Uterus (tissue), 4 donors: ENCODE measurements at places on chromosomes 2 and 18. TPM values are rescaled to one million over a fixed set of nuclear protein-coding genes. Genes with fewer than 3 reads are reported as not detected.

The SP100 gene
- total RNA-seq = 65.9 TPM

GRCh38 chr2:105756435-105756834 is 11.7 kb downstream of the NCK2 start:
- H3K27me3 ChIP-seq = no peaks in the 10 kb centered on the region
- no peak overlapping the region for H3K4me3 ChIP-seq
- H3K36me3 ChIP-seq = no peaks in the 10 kb centered on the region
- H3K27ac ChIP-seq = no peak overlapping the region
- DNase-seq = no peak
- no peaks in the 10 kb centered on the region for H3K4me1 ChIP-seq

The GRB14 gene
- not detected for total RNA-seq

DNA sequence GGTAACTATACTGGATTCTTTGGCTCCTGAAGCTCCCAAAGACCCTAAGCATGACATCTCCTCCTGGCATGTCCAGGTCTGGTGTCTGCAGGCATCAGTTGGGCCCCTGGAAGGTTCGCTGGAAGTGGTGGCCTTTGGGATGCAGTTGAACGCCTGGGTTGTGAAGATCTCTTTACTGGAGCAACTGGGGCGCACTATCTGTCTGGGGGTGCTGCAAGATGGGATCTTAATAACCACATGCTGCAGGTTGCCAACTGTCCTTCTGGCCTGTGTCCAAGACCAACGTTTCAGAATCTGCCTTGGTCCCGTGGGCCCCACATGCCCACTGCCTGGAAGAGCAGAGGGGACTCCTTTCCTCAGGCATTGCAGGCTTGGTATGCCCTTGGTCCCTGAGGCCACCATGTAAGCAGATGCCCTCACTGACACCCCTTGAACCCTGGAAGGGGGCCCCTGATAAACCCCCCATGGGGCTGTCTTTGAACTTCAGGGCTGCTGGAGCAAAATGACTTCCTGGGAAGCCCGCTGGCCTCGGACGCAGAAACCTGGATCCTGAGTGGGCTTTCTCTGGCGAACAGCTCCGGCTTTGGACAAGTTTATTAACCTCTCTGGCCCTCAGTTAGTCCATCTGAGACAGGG is 101.9 kb downstream of the TWIST2 start:
- DNase-seq = peak; percentile 14
- H3K4me3 ChIP-seq = no peak overlapping the region
- H3K27ac ChIP-seq = no peak overlapping the region
- H3K4me1 ChIP-seq = no peaks in the 10 kb centered on the region
- no peaks in the 10 kb centered on the region for H3K36me3 ChIP-seq

GRCh38 chr2:157055660-157056199 is 201.8 kb upstream of the GALNT5 start:
- H3K36me3 ChIP-seq = no peaks in the 10 kb centered on the region
- DNase-seq = no peak
- no peak overlapping the region for H3K27ac ChIP-seq
- no peak overlapping the region for H3K4me3 ChIP-seq
- H3K27me3 ChIP-seq = no peaks in the 10 kb centered on the region

The IL1RL2 gene
- not detected for total RNA-seq

The TSPYL6 gene
- total RNA-seq = 0.18 TPM

DNA sequence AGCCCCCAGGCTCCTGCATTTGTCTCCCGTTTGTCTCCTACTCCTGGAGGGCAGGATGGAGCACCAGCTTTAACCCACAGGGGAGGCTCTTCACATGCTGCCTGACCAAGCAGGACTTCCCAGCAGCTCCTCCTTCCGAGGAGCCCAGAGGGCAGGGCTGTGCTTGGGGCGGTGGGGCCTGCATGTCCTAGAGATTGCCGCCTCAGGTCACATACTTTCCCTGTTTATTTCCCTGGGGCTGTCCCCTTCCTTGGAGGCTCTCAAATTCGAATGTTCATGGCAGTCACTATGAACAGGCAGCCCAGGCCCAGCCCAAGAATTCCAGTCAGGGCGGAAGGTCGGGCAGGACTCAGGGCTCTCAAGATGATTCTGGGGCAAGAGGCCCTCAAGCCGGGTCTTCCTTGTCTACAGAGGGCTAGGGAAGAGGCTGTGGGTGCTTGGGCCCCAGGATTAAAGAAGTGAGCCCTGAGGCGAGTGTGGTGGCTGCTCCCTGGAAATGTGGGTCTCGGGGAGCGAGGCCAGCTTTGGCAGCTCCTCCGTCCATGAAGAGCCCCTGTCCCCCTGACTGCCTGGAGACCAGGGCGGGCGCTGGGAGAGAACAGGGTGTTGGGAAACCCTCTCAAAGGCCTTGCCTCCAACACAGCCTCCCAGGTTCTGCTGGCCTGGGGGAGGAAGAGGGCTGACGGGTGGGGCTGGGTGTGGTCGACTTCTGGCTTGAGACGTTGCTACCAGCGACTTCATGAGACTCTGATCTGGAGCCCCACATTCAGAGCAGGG is 48.9 kb upstream of the HPCAL1 start:
- H3K4me1 ChIP-seq = no peaks in the 10 kb centered on the region
- no peak overlapping the region for H3K4me3 ChIP-seq
- H3K27me3 ChIP-seq = no peaks in the 10 kb centered on the region

The DCC gene
- not detected for total RNA-seq

- no peak for DNase-seq
- no peak overlapping the region for H3K4me3 ChIP-seq
- no peaks in the 10 kb centered on the region for H3K36me3 ChIP-seq
- H3K27ac ChIP-seq = no peak overlapping the region
- no peaks in the 10 kb centered on the region for H3K27me3 ChIP-seq
- H3K4me1 ChIP-seq = no peaks in the 10 kb centered on the region
Observed at GRCh38 chr2:5576015-5576414, 116.2 kb upstream of the SOX11 start.

- no peaks in the 10 kb centered on the region for H3K36me3 ChIP-seq
- DNase-seq = no peak
- no peaks in the 10 kb centered on the region for H3K27me3 ChIP-seq
- H3K4me1 ChIP-seq = no peaks in the 10 kb centered on the region
- no peak overlapping the region for H3K27ac ChIP-seq
Observed at GRCh38 chr18:73487966-73488365, 620.2 kb upstream of the NETO1 start.

The MOCOS gene
- 1.4 TPM for total RNA-seq

The SLC4A3 gene
- 4.1 TPM for total RNA-seq
